Amygdala (tissue), 56 donors: ENCODE measurements at places on chromosomes 2 and 18.

DNA sequence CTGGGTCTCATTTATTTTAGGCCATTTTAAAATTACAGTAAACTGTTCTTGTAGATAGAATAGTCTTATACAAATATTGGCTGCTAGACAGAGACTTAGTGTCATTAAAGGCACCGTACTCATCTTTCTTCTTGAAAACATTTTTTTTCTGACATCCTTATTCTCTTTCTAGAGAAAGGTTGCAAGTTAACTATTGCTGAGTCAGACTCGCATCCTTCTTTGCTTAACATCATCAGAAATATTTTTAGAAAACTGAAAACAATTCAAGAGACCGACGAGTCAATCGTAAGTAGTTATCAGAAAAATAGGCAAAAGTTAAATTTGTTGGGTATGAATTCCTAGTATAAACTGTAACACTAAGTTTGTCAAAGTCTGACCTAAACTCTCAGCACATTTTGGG, 72.2 kb downstream of the HNMT start:
- DNase-seq: no peak

- DNase-seq: no peak
Measured at GRCh38 chr2:56204556-56204955, 20.8 kb downstream of the CCDC85A start.

GRCh38 chr2:227052879-227053278, 111.1 kb downstream of the COL4A4 start:
- no peak for DNase-seq

DNA sequence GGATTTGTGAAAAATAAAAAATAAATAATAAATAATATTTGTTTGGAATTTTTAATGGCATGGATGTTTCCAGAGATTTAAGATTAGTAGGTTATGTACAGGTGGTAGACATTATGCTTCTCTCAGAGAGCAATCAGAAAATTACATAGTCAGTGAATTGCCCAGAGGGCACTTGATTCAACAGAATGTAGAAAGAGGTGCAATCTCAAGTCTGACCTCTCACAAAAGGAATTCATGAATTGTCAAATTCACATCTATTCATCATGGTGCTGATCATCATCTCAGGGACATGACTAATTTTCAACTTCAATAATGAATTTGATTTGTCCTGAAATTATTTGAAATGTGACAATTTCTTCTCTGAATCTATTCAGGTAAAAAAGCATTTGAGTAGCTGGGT, 172.5 kb downstream of the PDE11A start:
- no peak for DNase-seq

DNA sequence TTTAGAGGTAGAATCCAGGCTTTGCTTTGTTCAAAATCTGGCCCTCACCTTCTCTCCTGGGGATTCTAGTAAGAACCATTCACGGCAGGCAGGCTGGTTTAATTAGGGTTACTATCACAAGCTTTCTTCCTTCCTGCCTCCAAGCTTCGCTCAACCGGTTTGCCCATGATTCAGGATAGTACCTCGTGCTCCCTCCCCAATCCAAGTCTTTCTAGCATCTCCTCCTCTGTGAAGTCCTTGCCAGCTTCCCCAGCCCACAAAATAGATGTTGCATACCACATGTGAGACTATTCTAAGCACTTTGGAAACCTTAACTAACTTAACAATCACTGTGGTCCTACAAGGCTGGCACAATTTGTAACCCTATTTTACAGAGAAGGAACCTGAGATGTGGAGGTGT, 135.1 kb downstream of the SOCS6 start:
- no peak for DNase-seq

DNA sequence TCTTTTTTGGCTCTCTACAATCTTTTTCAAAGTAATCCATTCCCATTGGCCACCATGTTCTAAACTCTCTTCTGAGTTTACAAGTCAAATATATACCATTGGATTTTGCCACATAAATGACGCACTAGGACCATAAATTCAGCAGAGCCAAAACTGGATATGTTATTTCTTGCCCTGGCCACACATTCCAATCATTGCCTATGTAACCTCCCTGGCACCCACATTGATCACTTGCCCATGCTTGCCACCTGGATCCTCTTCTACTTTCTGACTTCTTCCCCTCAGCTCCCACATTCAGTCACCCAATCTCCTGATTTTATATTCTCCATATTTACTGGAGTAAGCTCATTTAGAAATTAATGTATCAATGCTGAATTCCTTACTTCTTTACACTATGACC, 5.1 kb upstream of the ZC3H15 start:
- no peak for DNase-seq

DNA sequence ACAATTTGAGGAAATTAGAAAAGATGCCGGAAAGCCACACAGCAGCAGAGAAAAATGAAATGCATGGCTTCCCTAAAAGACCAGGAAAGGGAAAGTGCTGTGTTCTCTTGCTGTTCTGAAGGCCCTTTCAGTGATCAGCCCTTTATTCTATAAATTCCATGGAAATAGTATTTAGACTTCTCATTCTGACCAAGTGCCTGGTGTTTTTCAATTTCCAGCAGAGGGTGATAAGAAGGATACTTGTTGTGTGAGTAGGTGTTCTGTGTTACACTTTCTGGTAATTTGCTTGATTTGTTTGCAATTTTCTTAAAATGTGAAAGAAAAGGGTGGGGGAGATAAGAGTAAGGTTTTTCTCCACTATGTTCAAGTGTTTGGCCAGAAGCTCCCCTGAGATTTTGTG, 504.5 kb downstream of the IRS1 start:
- no peak for DNase-seq

DNA sequence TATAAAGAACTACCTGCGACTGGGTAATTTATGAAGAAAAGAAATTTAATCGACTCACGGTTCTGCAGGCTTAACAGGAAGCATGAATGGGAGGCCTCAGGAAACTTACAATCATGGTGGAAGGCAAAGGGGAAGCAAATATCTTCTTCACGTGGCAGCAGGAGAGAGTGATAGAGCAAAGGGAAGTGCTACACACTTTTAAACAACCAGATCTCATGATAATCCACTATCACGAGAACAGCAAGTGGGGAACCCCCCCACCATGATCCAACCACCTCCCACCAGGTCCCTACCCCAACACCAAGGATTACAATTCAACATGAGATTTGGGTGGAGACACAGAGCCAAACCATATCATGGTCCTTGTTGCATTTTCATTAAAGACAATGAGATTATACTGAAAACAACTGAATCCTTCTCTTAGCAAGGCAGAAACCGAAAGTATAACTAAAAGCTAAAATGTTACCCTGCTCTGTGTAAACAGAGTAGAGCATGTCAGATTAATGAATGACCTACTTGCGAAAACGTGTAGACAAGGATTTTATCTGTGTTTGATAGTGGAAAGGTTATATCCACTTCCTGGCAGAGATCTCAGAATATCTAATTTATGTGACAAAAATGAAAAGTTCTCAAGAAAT, 60.1 kb upstream of the RBBP8 start:
- no peak for DNase-seq

GRCh38 chr18:54717673-54718407, 110.4 kb upstream of the RAB27B start:
- DNase-seq: no peak

DNA sequence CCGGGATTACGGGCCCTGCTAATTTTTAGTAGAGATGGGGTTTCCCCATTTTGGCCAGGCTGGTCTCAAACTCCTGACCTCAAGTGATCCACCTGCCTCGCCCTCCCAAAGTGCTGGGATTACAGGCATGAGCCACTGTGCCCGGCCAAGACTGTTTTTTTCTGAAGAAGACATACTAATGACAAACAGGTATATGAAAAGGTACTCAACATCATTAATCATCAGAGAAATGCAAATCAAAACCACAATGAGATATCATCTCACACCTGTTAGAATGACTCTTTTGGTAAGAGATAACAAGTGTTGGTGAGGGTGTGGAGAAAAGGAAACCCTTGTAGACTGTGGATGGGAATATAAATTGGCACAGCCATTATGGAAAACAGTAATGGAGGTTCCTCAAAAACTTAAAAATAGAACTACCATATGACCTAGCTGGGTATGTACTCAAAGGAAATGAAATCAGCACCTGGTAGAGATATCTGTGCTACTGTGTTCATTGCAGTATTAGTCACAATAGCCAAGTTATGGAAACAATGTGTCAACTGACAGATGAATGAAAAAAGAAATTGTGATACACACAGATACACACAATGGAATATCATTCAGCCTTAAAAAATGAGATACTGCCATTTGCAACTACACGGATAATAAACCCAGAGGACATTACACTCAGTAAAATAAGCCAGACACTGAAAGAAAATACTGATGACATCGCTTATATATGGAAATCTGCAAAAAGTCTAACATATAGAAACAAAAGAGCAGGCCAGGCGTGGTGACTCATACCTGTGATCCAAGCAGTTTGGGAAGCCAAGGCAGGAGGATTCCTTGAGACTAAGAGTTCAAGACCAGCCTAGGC, 20.8 kb downstream of the SOS1 start:
- no peak for DNase-seq

DNA sequence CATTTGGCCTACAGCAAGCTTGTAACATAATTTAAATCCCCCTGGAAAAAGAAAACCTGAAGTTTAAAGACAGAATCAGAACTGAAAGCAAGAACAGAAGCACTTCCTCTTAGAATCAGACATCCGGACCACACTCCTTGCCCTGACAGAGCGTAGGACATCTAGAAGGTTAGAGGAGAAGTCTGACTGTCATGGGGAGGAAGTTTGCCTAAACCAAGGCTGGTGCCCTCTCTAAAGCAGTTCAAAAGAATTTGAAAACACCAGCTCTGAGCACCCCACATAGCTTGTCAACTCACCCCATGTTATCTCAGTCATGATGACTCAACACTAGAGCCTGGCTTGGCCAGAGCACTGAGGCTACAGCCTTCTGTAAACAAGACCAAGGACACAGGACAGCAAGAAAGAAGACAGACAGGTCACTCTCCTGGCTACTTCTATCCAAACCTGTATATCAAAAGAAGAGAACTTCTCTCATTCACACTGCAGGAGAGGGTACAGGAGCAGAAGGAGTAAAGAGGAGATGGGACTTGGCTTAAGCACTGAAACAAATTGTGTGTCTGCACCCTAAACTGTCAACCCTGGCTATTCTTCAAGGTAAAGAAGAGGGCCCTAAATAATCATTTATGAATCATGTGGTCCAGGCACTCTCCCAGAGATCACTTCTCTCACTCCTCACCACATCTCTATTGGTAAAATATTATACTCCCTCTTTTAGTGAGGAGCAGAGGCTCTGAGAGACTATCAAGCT, 198.6 kb downstream of the MEMO1 start:
- DNase-seq: no peak

- DNase-seq: no peak
Measured at GRCh38 chr2:133955169-133955568, 298.7 kb upstream of the MGAT5 start.

DNA sequence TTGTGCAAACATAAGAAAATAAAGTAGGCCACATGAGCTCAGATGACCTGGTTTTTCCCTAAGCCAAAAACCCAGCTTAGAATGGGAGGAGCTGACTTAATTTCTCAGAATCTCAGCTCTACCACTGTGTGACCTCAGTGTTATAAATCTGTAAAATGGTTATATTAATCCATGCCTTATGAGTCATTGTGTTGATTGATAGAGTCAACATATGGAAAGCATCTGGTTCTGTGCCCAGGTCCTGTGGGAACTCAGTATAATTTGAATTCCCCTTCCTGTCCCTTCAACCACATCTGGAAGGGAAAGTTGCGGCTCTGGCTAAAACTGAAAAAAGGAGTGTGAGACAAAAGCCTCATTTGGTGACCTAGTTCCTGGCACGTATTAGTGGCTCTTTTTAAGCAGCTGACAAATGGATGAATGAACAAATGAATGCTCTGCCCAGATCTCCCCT, 25.7 kb downstream of the TMEM177 start:
- DNase-seq: no peak

DNA sequence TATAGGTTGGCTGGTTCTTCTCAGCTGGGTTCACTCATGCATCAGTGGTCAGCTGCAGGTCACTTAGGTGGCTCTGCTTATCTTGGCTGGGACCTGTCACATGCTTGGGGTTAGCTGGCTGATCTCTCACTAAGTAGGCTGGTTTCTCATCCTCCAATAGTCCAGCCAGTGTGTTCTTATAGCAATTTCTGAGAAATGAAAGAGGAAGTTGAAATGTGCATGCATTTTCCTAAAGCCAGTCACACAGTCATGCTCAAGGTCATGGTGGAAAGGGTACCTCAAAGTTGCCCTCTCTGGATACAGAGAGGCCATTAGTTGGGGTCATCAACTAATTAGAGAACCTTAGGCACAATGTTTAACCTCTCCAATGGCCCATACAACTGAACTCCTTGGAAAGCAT, 64.4 kb downstream of the KLHL29 start:
- DNase-seq: no peak

- no peak for DNase-seq
Measured at GRCh38 chr2:171159372-171160118, 1.1 kb downstream of the TLK1 start.

GRCh38 chr2:55107436-55107835, 57.2 kb upstream of the RTN4 start:
- DNase-seq: no peak

DNA sequence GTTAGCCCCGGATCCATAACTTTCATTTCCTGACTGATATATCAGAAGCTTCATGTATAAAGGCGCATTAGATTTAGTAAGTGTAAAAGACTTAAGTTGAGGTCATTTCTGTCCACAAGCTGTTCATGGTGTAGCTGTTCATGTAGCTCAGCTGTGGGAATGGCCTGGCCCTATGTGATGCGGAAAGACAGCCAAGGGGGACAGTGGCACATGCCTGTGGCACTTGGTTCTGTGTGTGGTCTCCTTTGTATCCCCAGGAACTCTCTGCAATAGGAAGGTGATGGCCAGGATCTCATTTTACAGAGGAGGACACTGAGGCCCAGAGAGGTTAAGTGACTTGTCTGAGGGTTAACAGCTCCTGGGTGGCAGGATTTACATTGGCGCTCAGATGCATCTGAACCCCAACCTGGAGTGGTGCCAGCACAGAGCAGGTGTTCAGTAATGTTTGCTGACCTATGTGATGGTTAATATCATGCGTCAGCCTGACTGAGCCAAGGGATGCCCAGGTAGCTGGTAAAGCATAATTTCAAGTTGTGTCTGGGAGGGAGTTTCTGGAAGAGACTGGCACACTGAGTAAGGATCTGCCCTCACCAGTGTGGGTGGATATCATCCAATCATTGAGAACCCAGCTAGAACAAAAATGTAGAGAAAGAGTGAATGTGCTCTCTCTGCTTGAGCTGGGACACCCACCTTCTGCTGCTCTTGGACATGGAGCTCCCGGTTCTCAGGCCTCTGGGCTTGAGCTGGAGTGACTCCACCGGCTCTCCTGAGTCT, 25.4 kb downstream of the HPCAL1 start:
- no peak for DNase-seq

DNA sequence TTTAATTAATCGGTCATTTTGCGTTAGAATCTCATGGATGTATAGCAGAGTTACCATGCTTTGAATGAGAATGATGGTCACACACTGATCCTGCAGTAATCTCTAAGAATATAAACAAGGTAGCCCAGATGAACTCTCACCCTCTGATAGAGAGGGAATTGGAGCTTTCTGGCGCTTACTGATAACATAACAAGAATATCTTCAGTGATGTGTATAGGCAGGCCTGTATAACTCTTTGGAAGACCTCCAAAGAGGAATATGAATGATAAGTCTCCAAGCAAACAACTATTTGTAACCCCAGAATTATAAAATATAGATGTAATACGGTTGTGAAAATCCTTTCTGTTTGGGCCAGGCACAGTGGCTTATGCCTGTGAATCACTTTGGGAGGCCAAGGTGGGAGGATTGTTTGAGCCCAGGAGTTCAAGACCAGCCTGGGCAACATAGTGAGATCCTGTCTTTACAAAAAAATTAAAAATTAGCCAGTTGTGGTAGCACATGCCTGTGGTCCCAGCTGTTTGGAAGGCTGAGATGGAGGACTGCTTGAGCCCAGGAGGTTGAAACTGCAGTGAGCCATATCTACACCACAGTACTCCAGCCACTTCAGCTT, 52.5 kb upstream of the LTBP1 start:
- no peak for DNase-seq

GRCh38 chr18:32891797-32892196, 119.0 kb upstream of the KLHL14 start:
- DNase-seq: no peak
